ENCODE measurements at places on chromosomes 7 and 10.

DNA sequence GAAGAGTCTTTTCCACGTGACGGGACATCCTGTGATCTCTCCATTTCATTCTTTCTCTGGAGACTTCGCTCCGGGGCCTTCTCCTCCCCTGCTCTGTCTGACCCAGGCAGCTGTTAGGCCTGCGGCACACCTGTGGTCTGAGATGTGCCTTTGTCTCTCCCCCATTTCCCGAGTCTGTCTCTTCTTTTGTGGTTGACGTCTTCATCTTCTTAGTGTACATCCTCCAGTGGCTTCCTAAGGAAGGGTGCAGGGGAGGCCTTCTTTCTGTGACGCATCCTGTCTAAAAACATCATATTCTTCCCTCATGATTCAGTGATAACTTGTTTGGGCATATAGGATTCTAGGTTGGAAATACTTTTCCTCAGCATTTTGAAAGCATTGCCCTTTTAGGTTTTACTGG is 17.2 kb upstream of the ATP6V0E2 start:
- DNase-seq, result no peak

DNA sequence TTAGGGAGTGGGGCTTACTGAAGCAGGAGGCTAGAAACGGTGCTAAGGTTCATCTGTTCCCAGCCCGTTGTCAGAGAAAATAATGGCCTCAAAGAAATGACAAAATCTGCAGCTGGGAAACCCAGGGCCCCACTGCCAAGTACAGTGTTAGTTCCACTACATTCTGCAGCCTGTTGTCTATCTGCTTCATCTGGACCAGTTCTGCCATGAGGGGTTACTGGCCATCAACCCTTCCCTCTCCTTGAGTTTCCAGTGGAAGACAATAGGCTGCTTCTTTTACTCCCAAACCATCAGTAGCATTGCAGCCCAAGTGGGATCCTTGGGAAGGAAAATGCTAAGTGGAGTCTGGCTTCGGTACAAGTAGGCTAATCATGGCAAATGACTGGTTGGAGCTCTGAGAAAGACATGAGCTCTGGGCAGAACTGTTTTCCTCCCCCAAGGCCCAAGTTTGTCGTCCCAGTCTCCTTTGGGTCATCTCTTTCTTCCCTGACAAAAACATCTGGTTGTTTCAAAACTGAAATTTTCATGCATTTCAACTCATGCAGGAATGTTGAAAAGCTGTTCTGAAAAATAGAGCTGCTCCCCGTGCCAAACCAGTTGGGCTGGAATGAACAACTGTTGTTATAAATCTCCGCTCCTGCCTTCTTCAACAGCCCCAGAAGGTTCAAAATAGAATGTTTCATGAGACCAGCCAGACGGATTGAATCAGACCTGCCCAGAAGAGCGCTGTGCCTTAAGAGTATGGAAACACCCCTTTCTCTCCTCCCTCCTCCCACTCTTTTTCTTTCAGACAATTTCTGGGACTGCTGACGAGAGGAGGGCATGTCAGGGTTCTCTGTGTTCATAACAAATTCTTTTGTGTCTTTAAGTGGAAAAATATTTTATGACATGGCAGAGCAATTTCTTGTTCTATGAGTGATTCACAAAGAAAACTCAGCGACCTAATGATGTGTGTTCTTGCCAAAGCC is 116.6 kb downstream of the RAB18 start:
- DNase-seq, result no peak

GRCh38 chr7:116955801-116956476 is 2.6 kb downstream of the ST7 start:
- DNase-seq, result no peak

GRCh38 chr10:18984531-18984930 is 64.1 kb upstream of the MALRD1 start:
- DNase-seq, result no peak

GRCh38 chr10:90328459-90328858 is 529.4 kb downstream of the HTR7 start:
- no peak for DNase-seq

- peak; percentile 29 for DNase-seq
These were observed 147.6 kb downstream of the GPR85 start for GRCh38 chr7:112938863-112939573.

- DNase-seq, result peak; percentile 69
These were observed 1.6 kb downstream of the HOXA3 start for GRCh38 chr7:27150568-27151340.

DNA sequence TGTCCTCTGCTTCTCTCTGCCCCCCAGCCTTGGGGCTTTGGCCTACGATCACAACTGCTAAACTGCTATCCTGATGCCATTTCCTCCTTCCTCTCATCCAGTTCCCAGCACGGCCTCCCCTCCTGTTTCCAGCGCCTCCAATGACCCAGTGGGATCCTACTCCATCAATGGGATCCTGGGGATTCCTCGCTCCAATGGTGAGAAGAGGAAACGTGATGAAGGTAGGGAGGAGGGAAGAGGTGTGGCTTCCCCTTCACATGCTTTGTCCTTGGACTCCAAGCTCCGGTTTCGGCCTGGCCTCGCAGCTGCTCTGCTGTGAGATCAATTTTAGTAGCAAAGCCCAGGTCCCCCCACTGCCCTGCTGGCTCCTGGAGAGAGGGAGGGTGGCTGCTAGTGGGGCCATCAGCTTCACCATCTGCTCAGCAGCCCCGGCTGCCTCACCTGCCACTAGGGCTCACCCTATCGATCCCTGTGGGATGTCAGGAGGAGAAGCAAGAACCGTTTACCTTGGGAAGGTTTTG is 35.8 kb downstream of the PAX2 start:
- DNase-seq, result no peak

GRCh38 chr10:27531336-27531847 is 27.3 kb downstream of the RAB18 start:
- no peak for DNase-seq

GRCh38 chr10:78416031-78417011 is 382.7 kb downstream of the RPS24 start:
- DNase-seq, result no peak

GRCh38 chr10:37856881-37857286 is 526 bp downstream of the ZNF248 start:
- DNase-seq, result peak; percentile 5

DNA sequence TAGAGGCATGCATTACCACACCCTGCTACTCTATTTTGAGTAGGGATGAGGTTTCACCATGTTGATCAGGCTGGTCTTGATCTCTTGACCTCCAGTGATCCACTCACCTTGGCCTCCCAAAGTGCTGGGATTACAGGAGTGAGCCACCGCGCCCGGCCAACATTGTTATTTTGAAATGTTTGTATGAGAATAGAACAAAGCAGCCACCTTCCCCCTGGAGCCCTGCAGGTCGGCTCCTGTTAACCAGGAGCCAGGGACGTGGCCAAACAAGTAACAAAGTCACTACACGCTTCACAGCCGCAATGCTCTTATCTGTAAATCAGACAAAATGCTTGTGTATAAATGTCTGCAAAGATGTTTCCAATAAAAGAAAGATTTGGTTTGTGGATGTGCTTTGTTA is 295.4 kb downstream of the CNTNAP2 start:
- DNase-seq, result no peak

DNA sequence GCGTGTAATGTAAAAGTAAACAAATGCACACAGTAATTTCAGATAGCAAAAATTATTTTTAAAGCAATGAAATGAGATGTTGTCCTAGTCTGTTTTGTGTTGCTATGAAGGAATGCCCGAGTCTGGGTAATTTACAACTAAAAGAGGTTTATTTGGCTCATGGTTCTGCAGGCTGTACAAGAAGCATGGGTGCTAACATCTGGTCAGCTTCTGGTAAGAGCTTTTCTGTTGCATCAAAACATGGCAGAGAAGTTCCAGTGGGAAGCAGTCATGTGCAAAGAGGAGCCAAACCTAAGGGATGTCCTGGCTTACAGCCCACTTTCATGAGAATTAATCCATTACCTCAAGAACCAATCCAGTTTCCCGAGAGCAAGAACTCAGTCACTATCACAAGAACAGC is 62.9 kb upstream of the MNX1 start:
- DNase-seq, result no peak

- DNase-seq, result no peak
These were observed 10.3 kb downstream of the ITPRIP start for GRCh38 chr10:104327745-104328645.

- DNase-seq, result no peak
These were observed 35.7 kb downstream of the RBM33 start for GRCh38 chr7:155680124-155680523.

- DNase-seq, result no peak
These were observed 113.2 kb upstream of the INHBA start for GRCh38 chr7:41816111-41816510.

GRCh38 chr10:120824881-120825309 is 26.3 kb upstream of the WDR11 start:
- DNase-seq, result no peak

GRCh38 chr10:79266543-79267312 is 80.5 kb upstream of the PPIF start:
- DNase-seq, result no peak

DNA sequence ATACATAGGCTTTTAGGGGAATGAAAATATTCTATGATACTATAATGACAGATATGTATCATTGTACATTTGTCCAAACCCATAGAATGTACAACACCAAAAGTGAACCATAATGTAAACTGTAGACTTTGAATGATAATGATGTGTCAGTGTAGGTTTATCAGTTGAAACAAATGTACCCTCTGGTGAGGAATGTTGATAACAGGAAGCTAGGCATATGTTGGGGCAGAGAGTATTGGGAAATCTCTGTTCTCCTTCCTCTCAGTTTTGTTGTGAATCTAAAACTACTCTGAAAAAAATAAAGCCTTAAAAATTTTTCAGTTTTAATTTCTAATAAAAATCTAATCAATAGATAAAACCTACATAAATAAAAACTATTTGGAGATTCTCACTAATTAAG is 36.9 kb downstream of the C1GALT1 start:
- no peak for DNase-seq

- no peak for DNase-seq
These were observed 680.2 kb downstream of the PCDH15 start for GRCh38 chr10:54120806-54121205.

DNA sequence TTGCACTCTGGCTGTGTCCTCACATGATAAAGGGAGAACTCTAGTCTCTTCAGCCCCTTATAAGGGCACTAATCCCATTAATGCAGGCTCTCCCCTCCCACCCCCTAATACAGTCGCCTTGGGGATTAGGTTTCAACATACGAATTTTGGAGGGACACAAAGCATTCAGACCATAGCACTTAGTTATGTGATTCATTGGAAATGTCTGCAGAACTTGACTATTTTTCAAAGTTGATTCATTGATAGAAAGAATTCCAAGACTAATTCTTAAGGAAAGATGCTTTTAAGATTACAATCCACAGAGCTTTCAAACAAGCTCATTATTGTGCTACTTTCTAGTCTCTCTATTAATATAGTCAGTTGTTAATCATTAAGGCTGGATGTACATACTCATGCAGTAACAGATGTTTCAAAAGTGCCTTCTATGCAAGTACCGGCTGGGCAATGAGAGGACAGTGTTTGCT is 85.3 kb upstream of the RPA3 start:
- no peak for DNase-seq

GRCh38 chr7:28077616-28078015 is 103.0 kb downstream of the JAZF1 start:
- no peak for DNase-seq

- DNase-seq, result no peak
These were observed 254.6 kb downstream of the TFEC start for GRCh38 chr7:115775981-115776380.

GRCh38 chr7:148982654-148983199 is 45.6 kb downstream of the PDIA4 start:
- no peak for DNase-seq

DNA sequence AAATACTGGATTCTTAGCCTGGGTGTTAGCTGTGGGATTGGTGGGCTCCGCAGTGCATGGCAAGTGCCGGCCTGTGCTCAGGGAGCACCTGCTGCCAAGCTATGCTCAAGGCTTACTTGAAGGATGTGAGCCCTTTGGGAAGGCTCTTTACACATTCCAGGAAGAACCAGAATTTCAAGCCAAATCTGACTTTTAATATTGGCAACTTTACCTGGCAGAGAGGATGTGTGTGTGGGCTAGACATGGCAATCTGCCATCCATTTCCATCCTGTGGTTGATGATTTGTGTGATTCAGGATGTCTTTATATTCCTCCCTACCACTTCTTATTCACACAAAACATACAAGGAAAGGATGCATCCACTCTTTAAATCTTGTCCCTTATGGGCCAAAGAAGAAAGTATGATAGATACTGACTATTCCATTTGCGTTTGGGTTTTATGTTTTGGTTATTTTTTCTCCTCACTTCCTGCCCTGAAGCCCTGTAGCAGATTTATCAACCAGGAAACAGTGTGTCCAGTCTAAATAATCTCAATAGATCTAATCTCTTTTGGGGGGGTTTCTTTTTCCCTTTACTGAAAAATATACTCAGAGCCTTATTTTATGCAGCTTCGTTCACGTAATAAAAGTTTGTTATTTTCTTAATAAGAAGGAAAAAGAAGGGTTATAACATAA is 247.1 kb downstream of the COBL start:
- no peak for DNase-seq

DNA sequence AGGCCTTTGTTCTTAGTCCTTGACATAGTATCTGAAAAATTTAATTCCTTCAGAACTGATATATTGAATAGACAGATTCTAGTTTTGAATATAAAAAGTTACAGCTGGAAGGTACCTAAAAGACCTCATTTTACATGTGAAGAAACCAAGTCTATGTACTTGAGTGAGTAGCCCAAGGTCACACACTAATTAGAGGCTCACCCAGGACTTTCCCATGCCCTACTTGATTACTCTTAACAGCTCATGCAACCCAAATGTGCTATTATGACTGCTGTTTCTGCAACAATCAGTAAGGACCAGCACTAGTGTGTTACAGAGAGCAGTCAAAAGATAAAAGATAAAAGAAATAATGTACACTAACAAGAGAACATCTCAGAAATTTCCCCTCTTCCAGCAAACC is 40.7 kb upstream of the BET1 start:
- DNase-seq, result no peak

DNA sequence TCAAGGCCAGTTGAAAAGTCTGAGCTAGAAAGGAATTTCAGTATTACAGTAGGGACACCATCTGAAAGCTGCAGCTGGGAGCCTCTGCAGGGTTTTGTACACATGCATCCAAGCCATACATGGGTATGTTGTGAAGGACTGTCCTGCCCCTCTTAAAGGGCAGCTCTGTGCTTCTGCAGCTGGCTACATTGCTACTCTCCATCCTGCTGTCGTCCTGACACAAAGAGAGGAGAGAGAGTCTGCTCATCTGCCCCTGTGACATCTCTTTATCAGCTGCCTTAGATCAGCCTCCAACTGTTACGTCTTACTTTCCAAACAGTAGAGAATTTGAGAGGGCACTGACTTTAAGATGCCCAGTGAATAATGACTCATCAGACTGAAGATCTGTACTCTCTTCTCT is 602.7 kb downstream of the SORCS3 start:
- DNase-seq, result no peak

- DNase-seq, result no peak
These were observed 5.5 kb downstream of the HOXA4 start for GRCh38 chr7:27124902-27125689.

- no peak for DNase-seq
These were observed 224.1 kb downstream of the SLC25A13 start for GRCh38 chr7:96097835-96098234.

Measured in activated T-cell treated with anti-CD3 and anti-CD28 coated beads for 48 hours (primary cell).